NCI-H526 (cell line): ENCODE measurements at places on chromosomes 12 and 14.

GRCh38 chr14:99728981-99729451 is 44.9 kb downstream of the CYP46A1 start:
- no peak for DNase-seq

DNA sequence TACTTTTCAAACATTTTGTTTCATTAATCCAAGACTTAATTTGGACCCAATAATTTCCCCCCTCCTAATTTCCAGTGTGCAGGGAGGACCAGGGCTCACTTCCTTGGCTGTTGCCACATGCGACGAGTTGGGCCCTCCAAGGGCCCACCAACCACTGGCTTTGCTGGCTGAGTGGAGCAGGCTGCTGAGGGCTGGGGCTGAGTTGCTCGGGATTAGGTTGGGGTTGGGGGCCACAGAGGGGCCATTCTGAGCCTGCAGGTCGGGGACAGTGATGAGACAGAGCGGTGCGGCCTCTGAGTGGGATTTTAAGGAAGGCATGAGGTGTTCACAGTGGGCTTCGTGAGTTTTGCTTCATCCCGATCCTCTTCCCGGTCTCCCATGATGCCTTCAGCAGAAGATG is 6.1 kb upstream of the TRAF3 start:
- no peak for DNase-seq

GRCh38 chr14:92914087-92914656 is 8.8 kb upstream of the CHGA start:
- DNase-seq: no peak

- no peak for DNase-seq
These were observed 27.5 kb upstream of the GSG1 start for GRCh38 chr12:13130981-13131380.
